Right ventricle myocardium superior (tissue), 1 donor: ENCODE measurements at places on chromosomes 3 and 15. TPM values are rescaled to one million over a fixed set of nuclear protein-coding genes. Genes with fewer than 3 reads are reported as not detected.

DNA sequence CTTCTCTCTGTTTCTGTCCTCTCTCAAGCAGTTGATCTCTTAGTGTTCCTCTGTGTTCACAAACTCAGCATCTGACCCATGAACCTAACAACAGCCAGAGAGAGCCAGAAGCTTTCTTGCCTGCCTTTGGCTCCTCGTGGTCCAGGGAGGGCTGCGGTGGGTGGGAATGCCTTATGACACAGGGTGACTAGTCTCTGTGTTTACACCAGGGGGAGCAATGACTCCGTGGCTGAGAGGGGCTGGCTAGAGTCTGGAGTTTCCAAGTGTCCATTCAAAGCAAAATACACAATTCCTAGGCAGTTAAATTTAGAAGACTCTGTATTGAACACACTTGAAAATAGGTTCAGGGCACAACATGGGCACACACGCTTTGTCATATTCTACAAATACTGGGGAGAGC is 370.0 kb upstream of the FRG2C start:
- DNase-seq = peak; percentile 42

DNA sequence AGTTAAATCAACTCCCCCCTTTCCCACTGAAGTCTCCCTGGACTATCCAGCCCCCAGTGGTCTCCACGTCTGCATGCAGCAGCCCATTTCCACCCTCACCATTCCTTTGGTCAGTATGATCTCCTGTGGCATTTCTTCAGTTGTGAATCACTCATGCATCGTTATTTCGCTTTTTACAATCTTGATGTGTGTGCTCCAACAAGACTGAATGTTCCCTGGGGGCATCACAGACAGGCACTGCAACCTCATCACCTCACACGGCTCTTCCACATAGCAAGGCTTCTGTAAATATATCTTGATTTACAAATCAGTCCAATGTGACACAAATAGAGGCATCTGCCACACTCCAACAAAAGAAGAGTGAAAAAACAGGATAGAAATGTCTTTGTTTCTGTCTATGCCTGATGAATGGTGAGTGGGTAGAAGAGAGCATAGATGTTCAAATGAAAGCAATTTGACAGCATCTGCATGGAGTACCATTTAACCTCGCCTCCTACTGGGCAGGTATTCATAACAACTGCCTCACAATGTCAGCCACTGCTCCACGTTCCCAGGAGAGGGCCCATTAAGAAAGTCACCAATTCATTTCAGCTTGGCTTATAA is 5.2 kb downstream of the HEG1 start:
- no peak for DNase-seq

DNA sequence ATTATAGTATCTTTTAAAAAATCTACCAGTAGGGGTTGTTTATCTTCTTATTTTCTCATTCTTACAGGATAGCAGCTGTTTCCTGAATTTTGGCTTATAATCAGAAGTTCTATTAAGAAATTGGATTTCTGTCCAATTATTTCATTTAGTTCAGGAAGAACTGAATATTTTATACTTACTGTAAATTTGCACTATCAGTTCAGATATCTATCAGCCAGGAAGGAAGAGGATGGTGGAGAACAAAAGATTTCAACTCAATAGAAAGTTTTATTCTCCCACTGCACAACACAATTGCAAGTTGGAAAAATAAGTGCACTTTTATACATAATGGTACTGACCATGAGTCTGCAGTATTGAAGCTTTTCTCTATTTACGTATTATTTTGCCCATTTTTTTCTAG is 400.9 kb downstream of the PLOD2 start:
- DNase-seq = no peak

- no peak for DNase-seq
Observed at GRCh38 chr3:36698314-36698713, 66.0 kb downstream of the DCLK3 start.

DNA sequence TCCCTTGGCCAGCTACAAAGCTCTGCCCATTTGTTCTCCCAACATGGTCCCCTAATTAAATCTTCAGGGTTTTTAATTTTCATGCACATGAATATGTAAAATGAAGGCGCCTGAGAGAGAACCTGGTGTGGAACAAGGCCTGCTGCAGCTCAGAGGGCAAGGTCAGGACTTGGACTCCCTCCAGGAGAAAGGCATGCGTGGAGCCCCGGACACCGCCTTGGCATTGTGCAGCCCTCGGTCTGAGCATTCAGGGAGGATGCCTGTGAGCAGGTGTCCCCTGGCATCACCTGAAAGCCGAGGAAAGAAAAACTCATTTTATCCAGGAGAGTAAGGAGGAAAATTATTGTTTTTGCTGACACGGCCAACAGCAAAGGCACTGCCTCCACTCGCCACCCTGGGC is 33.8 kb upstream of the EPHB1 start:
- DNase-seq = no peak

GRCh38 chr15:41480396-41481140 is 13.1 kb upstream of the ITPKA start:
- no peak for DNase-seq

DNA sequence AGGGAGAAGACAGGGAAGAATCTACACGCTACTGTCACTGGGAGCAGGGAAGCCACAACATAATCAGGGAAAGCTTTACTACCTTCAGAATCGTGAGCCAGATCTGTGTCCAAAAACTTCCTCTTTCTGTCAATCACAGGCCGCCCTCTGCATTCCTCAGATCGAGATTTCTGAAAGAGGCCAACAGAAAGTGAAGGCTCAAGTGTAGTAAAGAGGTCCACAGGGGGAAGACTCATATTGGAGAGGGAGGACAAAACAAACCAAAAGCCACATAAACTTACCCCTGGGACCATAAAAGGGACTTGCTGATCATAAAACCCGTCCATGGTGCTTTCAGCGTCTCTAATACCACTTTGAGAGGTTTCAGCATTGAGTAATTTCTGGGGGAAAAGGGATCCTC is 3.3 kb downstream of the ETV5 start:
- no peak for DNase-seq

DNA sequence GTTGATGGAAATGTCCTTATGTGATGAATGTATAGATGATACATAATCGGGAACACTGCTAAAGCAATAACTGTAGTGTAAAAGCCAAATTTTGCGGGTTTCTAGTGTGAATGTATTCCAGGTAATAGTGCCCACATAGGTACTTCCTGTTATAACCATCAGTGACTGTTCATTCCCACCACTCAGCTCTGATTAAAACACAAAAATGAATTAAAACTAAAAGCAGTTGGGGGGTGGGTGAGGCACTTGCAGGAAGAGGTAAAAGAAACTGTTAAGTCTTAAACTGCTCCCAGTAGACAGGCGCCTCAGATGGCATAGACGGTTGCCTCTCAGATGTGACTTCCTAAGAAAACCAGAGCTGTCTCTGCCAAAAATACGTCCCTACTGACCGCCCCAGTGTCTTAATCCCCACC is 893 bp upstream of the MTHFS start:
- no peak for DNase-seq

GRCh38 chr3:79872483-79872882 is 104.7 kb upstream of the ROBO1 start:
- no peak for DNase-seq

DNA sequence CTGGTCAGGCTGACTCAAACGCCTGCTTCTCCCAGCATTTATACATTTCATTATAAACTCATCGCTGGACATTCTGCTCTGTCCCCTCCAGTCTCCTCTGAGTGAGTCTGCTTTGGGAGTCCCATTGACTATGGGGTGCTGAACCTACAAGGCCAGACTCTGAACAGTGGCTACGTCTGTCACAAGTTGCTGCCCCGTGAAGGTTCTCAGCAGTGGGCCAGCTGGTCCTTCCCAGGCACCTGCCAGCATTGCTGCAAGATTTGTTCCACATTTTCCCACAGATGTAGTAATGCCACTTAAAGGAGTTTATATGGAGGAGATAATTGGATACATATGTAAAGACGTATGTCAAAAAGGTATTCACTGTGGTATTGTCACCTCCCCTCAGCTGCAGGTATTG is 72.7 kb upstream of the ATP13A3 start:
- DNase-seq = no peak

DNA sequence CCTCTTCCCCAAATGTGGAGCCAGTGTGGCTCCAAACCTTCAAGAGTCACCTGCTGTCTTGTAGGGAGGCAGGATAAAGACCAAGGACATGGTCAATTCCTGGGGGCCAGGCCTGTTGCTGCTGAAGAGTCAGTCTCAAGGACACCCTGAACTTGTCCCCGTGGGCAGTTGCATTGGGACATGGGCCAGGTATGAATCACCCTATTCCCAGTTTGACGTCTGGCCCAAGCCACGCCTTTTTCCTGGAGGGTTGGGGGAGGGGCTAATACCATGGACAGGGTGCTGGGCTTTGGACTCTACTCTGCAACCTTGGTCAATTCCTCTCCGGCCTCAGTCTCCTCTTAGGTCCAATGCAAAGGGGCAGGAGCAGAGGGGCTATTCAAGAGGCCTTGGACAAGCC is 10.4 kb downstream of the ATP2B2 start:
- peak; percentile 44 for DNase-seq

- DNase-seq = no peak
Observed at GRCh38 chr3:195802795-195803194, 8.9 kb downstream of the MUC4 start.

- no peak for DNase-seq
Observed at GRCh38 chr15:57184502-57184901, 191.8 kb upstream of the CGNL1 start.

DNA sequence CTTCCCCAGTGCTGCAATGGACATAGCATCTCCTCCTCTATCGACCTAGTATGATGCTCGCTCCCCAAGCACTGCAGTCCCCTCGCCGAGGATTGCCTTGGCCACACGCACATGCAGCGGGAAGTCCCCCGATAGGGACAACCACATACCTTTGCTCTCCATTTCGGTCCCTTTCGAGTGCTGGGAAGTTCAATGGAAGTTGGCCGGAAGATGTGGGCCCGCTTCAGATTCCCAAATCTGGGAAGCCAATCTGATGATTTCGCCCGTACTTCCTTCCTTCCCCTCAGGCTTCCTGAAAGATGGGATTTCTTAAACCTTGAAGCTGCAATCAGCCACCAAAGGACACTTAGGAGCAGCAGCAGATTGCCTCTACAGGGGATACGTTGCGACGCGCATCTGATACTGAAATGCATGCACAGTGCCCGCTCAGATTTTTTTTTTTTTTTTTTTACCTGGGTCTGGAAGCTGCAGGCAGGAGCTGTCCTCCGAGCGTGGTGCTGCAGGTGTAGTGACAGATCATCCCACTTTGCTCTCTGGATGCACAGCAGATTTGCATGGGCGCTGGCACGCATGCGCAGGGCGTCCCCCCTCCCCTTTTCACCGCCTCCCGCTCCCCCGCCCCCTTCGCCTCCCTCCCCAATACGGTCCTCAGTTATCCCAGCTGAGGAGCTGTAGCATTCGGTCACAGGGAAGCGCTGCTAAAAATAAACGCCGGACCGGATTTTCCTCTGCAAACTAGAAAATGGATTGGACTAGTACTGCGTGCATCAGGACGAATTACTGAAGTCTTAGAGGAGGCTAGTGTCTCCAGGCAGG is at the start of gene FGF12:
TSS of gene FGF12 (minus strand) at position 510 of the 816 bp plus-strand sequence.
- peak; percentile 88 for DNase-seq

GRCh38 chr15:66955871-66956585 is 109.4 kb upstream of the SMAD3 start:
- DNase-seq = no peak

DNA sequence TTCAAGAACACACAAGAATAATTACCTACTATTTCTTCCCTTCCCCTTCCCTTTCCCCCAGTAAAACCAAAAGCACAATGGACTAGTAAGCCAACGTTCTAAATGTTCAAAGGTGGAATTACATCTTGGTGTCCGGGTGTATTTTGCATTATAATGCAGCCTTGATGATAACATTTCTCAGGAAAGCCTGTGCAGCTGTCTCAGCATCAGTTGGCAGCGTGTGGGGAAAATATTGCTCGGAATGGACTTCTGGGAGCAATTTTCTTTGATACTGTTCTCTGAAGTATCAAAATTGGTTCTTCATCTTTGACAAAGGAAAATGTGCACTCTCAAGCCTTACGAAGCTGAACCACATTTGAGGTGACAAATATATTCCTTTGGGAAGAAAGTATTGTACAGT is 198.9 kb downstream of the AGBL1 start:
- DNase-seq = no peak

GRCh38 chr15:28125673-28126651 is 26.8 kb upstream of the OCA2 start:
- DNase-seq = no peak

GRCh38 chr3:151393146-151393830 is 8.7 kb upstream of the P2RY12 start:
- DNase-seq = no peak

- DNase-seq = no peak
Observed at GRCh38 chr3:22593638-22594037, 609.5 kb upstream of the UBE2E2 start.

- DNase-seq = no peak
Observed at GRCh38 chr15:26954403-26954802, 16.6 kb upstream of the GABRG3 start.

DNA sequence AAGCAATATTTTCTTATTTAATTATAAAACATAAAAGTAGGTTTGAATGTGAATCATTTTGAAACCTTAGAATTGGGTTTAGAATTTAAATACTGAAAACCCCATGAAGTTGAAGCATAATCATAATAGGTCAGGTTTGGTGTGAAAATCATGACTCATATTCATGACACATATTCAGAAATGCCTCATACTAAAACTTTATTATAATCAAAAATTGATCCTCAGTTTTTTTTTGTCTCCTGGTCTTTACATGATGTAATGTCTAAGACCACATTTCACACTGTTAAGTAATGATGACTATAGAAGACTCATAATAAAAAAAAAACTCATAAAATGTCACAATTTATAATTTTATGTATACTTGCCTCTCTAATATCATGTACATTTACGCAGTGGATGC is 190.4 kb downstream of the FOXP1 start:
- no peak for DNase-seq

GRCh38 chr15:85002517-85002916 is 20.9 kb downstream of the PDE8A start:
- no peak for DNase-seq

GRCh38 chr3:150830094-150830681 is 67.2 kb upstream of the SIAH2 start:
- no peak for DNase-seq

- DNase-seq = no peak
Observed at GRCh38 chr3:98824256-98824655, 61.1 kb downstream of the ST3GAL6 start.

The BHLHE40 gene
- 22.8 TPM for total RNA-seq

The NOX5 gene
- total RNA-seq = not detected

The THPO gene
- 0.11 TPM for total RNA-seq

The DNAJA4 gene
- 79.9 TPM for total RNA-seq

The MUSTN1 gene
- total RNA-seq = 17.8 TPM

The CLDN16 gene
- total RNA-seq = not detected

The GP9 gene
- not detected for total RNA-seq

The DNAH12 gene
- total RNA-seq = 0.08 TPM

The SLC9C1 gene
- 1.7 TPM for total RNA-seq

The MRAS gene
- 368 TPM for total RNA-seq

The CD200R1 gene
- 0.75 TPM for total RNA-seq

The KIF23 gene
- 0.70 TPM for total RNA-seq

The CLRN1 gene
- total RNA-seq = not detected
